ENCODE measurements at places on chromosomes 4 and X.
A peak's percentile ranks its signal among the peaks of the same experiment; 100 is the strongest.

DNA sequence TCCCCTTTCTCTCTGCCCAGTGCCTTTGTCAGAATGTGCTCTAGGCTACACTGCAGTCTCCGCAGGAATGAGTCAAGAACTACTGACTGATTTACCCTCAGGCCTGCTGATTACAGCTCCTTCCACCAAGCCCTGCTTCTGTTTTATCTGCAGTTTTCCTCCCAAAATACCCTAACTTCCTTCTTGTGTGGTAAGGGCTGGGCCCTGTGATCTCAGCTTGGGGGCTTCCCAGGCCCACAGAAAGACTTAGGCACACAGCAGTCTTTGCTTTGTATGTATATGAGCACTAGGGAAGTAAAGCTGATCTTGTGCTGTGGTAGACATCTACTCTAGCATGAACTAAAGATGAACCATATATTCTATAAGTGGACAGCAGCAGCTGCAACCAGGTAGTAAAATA lies 18.8 kb downstream of the PAK3 start:
- no peak for DNase-seq

DNA sequence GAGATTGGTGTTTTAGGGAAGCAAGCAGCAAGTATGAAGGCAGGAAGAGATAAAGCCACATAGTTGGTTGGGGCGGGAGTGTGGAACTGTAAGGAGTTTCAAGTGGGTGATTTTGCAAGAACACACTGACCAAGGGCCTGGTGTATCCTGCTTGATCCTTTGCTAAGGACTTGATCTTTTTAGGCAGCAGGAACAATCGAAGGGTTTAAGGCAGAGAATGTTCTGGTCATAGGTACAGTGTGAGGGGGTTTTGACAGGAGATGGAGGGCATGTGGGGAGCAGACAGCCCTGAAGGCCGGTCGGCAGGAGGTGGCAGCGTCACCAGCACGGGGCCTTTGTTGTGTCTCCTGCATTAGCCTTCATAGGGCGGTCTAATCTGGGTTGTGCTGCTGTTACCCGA lies 54.7 kb downstream of the FAM193A start:
- no peak for DNase-seq

- no peak for DNase-seq
Observed at GRCh38 chr4:1092026-1092982, 21.1 kb downstream of the RNF212 start.

GRCh38 chr4:56799161-56799759 lies 22.2 kb downstream of the SPINK2 start:
- DNase-seq, result no peak

GRCh38 chr4:37008199-37008598 lies 236.3 kb upstream of the NWD2 start:
- no peak for DNase-seq

DNA sequence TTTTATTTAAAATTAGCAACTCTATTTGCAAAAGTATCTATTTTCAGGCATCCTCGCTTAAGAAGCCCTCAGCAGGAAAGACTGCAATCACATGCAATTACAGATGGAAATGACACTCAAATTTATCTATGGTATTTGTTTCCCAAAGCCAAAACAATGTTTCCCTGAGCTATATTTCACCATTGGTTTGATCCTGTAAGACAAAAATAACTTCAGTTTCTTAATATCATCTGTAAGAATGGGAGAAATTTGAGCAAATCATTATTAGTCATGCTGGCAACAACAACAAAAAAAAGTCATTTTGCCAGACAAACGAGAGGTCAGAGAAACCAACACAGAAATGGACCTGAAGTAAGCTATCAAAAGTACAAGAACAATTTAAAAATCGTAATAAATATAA lies 204.1 kb downstream of the NR3C2 start:
- no peak for DNase-seq

GRCh38 chr4:83552924-83553323 lies 17.0 kb downstream of the GPAT3 start:
- DNase-seq, result peak; percentile 83

DNA sequence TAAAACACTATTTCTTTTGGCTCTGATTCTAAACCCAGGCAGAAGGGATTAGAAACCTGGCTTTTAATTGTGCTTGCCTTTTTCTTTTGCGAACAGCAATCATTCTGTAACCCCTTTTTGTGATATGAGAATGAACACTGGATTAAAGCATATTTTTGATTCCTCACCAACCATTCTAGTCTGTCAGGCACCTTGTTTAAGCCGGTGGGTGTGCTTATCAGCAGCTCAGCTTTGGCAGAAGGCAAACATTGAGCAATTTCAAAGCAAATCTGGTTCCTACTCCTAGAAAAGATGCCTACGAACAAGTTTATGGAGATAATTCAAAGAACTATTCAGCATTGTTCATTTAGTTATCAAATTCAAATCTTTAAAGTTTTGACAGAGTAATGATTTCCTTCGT lies 265.1 kb upstream of the FAM241A start:
- no peak for DNase-seq

- peak; percentile 68 for DNase-seq
Observed at GRCh38 chr4:61149278-61149677, 50.8 kb upstream of the ADGRL3 start.

DNA sequence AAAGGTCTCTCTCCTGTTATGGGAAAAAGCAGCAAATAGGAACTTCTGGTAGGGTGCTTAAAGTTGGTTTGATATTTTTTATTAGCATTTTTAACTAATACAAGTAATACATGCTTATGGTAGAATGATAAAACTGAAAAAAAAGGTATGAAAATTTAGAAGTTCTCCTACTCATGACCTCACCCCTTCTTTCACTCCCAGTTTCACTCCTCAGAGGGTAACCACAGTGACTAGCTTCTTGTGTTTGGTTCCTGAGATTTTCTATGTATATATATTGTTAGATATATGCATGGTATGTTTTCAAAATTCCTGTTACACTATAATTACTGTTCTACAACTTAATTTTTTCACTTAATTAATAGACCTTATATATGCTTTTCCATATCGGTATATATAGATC lies 66.5 kb downstream of the AR start:
- no peak for DNase-seq

DNA sequence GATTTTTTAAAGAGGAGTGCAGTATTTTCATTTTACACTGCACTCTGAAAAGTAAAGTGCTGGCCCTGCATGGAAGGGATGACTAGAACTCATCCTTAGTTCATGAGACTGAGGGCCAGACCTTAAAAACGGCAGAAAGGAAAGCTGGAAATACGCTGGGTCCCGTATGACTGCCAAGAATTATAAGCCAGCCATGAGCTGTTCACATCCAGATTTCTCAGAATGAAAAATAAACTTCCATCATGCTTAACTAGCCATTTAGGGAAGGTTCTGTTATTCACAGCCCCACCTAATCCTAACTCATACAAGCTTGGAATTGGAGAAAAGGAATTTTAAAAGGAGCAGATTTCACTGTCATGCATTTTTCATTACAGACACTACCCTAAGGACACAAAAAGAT lies 894.4 kb downstream of the FAT4 start:
- no peak for DNase-seq

DNA sequence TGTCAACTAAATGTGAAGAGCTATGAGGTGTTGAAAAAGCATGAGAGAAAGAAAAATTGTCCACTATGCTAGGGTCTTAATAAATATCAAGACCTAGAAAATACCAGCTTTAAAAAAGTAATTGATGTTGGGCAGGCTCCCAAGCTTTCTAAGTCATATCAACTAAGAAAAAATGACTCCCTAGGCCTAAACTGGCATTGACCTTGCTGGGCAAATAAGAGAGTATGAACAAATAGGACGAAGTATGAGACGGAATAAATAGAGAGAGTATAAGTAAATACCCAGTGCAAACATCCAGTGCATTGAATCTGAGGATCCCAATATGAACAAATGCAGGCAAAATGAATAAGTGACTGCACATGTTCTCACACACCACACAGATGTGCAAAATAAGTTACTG lies 3.2 kb downstream of the KDR start:
- DNase-seq, result no peak

- no peak for DNase-seq
Observed at GRCh38 chr4:178026999-178027398, 584.8 kb upstream of the AGA start.

DNA sequence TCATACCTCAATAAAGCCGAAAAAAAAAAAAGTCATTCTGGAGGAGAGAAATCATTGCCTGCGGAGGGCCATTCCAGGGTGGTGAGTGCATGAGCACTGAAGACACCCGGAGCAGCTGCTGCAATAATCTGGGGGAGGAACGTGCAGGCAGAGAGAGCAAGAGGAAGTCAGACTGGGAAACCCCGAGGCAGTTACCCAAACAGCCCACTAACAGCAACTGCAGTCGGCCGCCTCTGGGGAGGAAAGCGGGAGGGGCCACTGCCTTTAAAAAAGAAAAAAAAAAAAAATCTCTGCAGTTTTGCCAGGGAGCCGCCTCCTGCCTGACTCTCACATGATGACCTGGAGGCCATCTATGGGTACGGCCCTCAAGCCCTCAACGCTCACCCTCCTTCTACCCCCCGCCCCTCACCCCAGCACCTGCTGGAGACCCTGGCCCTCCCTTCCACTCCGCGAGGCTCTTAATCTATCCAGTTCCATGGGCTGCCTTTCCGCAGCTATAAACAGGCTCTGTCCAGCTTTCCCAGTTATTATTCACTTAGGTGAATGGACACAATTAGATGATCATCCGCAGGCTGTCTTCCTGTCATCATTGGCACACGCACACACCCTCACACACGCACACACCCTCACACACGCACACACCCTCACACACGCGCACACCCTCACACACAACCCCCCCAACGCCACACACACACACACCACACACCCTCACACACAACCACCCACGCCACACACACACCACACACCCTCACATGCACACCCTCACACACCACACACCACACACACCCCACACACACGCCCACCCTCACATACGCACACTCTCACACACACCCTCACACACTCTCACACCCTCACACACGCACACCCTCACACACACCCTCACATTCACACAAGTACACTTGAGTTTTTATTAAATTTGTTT lies 3.4 kb upstream of the AVPR2 start:
- peak; percentile 84 for DNase-seq

DNA sequence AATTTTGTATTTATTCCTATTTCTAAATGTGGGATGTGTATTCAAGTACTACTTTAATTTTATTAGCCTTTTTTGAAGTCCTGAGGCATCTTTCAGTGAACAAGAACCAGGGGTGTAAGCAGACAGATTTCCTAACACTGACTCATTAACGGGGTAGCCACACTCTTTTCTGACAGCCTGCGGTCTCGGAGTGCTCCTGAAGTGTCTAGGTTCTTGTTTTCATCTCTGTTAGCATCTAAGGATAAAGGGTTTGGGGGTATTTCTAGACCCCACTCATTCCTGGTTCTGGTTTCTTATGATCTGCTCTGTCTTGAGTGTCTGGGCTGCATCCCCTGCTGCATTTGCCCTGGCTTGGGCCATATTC lies 71.9 kb downstream of the GC start:
- no peak for DNase-seq

GRCh38 chrX:9851890-9852289 lies 65.7 kb downstream of the SHROOM2 start:
- no peak for DNase-seq

- DNase-seq, result no peak
Observed at GRCh38 chrX:39899856-39900776, 197.6 kb downstream of the BCOR start.
